Stimulated activated CD8-positive, alpha-beta memory T cell treated with anti-CD3 and anti-CD28 coated beads, Interleukin-7, amount 100 ng/mL, for 1 hour (primary cell): ENCODE measurements at places on chromosomes 12 and 14.

DNA sequence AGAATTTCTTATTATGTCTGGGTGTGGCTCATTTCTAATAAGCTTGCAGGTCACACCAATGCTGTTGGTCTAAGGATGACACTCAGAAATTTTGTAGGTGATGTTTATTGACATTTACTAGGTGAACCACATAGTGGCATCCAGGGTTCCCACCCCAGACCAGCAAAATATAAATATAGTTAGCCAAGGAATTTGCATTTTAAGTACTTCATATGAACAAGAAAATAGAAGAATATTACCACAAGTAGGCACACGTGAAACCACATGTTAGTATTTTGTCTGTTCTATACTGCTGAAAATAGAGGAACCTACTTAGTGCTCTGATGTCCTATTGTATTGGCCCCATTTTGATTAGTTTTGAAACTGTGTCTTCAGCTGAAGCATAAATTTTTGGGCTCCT lies 71.1 kb downstream of the USP15 start:
- no peak for DNase-seq

DNA sequence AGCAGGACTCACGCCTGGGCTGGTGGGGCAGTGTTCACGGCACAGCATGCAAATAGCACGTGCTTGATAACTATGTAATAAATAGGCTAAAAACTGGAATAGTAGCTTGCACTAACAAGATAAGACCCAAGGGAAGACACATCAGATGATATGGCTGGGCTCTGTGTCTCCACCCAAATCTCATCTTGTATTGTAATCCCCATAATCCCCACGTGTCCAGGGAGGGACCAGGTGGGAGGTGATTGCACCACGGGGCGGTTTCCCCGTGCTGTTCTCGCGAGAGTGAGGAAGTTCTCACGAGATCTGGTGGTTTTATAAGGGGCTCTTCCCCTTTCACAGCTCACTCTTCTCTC lies 46.9 kb downstream of the RIMBP2 start:
- DNase-seq = no peak

- no peak for DNase-seq
Measured at GRCh38 chr12:11695321-11695720, 45.8 kb downstream of the ETV6 start.

- DNase-seq = no peak
Measured at GRCh38 chr14:31969699-31970240, 107.3 kb upstream of the ARHGAP5 start.

DNA sequence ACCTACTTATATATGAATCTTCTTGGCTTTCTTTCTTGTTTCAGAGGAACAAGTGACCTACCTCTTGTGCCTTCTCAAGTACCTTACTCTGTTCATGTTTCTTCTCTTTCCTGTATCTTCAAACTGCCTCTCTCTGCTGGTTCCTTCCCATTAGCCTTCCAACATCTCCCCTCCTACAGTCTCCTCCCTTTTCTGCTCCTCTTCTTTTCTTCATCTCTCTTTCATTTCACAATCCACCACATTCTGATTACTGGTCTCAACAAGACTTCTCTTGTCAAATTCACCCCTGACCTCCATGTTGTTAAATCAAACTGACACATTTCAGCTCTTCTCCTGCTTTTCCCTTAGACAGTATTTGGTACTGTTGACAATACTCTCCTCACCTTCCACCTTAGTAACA lies 95.6 kb downstream of the BRMS1L start:
- no peak for DNase-seq

DNA sequence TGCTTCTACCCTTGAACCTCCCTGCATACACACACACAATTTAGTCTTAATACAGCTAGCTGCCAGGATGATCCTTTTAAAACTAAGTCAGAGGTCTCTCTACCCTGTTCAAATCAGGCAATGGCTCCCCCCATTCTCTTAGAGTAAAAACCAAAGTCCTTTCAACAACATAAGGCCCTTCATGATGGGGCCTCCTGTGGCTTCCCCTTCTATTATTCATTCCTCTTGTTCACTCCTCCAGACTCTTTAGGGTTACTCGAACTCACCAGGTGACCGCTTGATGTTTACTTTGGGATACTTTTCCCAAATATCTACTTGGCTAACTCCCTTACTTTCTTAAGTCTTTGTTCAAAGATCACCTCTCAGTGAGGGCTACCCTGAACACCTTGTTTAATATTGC lies 30.4 kb downstream of the DENND5B start:
- DNase-seq = no peak

- DNase-seq = no peak
Measured at GRCh38 chr12:131279281-131279921, 325.7 kb downstream of the ADGRD1 start.

- no peak for DNase-seq
Measured at GRCh38 chr12:94109160-94109559, 39.2 kb upstream of the PLXNC1 start.

- no peak for DNase-seq
Measured at GRCh38 chr14:59657769-59658168, 81.2 kb upstream of the CCDC175 start.

DNA sequence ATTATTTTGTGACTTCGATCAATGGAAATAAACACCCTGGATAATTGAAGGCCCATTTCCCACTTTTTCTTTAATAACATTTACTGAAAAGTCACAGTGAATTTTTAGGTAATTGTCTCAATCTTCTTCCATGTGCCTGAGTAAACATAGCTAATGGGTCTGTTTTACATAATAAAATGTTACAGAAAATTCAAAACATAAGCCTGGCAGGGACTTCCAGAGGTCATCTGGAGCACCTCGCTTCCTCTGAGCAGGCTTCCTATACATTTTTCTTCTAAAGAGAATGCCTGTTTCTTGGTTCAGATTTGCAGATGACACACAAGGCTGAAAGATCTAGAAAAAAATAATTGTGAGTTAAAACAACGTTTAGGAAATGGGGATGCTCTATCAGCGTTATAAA lies 183.8 kb upstream of the PDE3A start:
- no peak for DNase-seq

DNA sequence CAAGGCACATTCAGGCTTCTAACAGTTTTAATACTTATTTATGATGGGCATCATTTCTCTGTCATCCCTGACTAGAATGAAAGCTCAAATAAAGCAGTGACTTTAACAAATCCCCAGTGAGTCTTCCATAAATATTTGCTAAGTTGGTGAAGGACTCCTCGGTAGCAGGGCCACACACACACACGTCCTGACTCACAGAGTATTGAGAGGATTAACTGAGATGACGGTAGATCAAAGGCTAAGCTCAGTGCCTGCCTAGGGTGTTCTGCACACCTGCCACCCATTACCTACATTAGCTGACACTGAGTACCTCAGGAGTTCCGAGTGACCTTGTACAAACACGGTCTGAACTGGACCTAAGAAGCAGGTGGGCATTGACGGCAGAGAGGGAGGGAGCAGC lies 197.3 kb upstream of the SFSWAP start:
- no peak for DNase-seq

DNA sequence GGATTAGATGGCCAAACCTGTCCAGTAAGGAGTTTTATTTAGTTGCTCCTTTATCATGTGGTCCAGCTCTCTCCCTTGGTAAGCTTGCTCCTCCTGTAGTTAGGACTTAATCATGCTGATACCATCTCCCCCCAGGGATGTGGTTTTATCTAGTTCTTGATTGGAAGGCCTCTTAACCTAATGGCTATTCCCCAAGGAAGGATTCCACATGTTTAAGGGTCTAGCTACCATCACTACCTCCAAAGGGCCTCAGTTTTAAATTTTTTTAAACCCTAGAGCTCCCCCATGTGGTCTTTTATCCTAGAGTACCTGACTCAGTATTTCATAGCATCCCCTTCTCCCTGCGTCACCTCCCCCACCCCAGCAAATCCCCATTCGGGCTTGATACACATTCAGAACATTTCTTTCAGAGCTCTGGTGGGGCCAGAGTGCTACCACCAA lies 22.5 kb downstream of the MAP3K12 start:
- no peak for DNase-seq

DNA sequence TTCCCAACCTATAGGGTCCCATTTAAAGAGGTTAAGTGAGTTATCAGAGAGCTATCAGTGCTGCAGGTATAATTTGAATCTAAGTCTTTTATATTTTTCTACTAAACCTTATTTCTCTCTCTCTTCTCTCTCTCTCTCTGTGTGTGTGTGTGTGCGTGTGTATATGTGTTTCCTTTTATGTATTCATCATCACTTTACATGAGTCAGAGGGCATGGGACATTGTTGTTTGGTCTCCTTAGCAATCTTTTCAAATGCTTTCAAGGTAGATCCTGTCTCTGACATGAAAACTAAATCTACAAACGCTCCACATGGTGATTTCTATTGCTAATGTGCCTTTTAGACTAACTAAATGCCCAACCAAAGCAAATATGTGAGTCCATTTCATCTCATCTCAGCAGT lies 459.7 kb downstream of the BTG1 start:
- DNase-seq = no peak

DNA sequence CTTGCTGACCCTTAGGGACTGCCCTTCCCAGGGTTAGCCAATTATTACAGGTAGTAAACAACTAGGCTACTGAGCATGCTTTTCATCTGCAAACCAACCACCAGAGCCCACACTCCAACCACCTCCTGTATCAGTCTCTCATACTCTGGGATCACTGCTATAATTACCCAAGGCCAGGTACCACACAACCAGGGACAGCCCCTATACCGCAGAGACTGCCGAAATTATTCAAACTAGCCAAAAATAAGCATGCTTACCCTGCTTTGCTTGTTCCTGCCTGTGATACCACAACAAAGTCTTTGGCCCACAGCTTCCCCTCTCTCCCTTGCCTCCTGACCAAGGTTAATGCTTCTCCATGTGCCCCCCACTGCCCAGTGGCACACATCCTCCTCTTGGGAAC lies 197.6 kb upstream of the SRRM4 start:
- DNase-seq = no peak

DNA sequence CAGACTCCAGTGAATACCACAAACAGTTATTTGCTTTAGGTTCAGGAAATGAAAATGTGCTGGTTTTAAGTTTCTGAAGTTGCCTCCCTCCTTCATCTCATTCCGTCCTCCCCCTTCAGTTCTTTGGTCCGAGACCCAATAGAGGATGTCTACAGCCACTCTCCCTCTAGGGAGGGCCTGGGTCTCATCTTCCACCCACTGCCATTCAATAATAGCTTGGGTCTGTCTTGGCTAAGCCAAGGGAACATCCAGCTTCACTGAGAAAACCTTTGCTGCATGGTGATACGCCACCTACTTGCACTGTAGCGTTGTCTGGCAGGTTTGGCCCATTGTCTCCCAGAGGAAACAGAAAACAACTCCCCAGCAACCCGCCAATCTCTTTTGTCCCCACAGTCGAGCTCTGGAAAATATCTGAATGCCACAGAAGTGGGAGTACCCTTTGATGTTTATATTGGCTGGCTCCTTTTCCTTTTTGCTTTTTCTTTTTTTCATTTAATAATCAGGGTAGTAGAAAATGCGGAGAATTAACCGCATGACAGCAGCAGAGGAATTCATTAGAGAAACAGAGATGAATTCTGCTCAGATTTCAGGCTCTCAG lies 380.1 kb downstream of the RAD51B start:
- DNase-seq = no peak

DNA sequence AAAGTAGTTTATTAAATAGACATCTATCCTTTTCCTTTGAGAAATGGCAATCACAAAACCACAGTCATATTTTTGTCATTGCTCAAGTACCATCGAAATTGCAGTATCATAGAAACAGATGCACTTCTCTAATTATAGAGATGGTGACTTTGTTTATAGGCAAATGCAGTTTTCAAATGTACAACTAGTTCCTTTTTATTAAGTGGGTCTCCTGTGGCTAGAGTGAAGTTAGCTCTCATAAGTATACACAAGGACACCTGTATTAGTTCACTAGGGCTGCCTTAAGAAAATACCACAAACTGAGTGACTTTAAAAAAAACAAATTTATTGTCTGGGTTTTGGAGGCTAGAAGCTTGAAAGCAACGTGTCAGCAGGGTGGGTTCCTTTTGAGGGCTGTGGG lies 62.8 kb downstream of the OTOGL start:
- DNase-seq = no peak

DNA sequence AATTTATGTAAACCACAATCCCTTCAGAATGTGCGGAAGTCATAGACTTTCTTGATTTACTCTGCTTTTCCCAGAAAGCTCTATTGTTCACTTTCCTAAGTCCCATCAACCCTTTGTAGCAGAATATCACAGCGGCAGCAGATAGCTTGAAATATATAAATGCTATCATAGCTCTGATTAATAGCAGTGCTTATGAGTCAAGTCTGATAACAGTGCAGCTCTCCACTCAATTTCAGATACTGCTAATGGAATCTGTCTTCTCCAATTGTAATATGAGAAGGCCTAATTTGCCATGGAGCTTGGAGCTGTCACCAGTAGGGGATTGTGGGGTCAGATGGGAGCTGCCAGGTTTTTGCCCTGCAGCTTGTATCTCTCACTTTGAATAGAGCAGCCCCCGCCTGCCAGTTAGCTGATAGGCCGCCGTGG lies 10.9 kb downstream of the TMEM260 start:
- DNase-seq = no peak

DNA sequence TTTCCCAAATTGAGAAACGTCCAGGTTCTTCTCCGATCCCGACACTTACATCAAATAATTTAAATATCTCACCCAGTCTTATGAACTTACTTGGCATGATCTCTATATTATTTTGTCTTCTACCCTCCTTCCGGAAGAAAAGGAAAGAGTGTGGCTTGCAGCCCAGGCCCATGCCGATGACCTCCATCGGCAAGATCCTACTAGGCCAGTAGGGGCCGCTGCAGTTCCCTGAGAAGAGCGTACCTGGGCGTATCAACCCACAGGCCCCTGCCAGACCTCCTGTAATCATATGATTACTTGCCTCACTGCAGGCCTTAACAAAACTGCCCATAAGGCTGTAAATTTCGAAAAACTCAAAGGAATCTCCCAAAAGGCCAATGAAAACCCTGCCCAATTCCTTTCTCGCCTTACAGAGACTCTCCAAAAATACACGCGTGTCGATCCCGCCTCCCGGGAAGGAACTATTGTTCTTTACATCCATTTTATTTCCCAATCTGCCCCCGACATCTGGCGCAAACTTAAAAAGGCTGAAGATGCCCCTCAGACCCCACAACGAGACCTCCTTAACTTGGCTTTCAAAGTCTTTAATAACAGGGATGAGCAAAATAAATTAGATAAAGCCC lies 69.6 kb downstream of the MOK start:
- DNase-seq = peak; percentile 45

DNA sequence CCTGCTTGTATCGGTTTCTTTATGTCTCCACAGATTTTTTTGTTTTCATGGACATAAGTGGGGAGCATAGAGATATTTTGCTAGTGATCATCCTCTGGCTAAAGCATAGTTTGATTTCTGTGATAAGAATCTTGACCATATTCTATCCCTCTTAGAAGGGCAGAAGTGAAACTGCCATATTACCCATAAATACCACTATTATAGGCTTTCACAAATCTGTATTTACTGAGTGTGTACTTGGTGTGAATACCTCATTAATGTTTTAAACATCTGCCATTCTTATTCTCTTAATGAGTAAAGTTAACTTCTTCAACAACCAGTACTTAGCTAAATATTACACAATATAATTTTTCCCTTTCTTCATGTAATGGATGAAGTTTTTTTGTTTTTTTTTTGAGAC lies 16.1 kb downstream of the WNK1 start:
- no peak for DNase-seq

DNA sequence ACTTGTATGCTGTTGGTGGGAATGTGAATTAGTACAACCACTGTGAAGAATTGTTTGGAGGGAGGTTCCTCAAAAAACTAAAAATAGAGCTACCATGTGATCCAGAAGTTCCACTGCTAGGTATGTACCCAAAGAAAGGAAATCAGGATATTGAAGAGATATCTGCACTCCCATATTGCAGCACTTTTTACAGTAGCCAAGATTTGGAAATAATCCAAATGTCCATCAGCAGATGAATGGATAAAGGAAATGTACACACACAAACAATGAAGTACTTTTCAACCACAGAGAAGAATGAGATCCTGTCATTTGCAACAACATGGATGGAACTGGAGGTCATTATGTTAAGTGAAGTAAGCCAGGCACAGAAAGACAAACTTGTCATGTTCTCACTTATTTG lies 25.9 kb downstream of the TIGAR start:
- DNase-seq = no peak
